ENCODE measurements at places on chromosomes 3 and 15. TPM values are rescaled to one million over a fixed set of nuclear protein-coding genes. Genes with fewer than 3 reads are reported as not detected.

TMEM212 gene
- total RNA-seq, result not detected

IL5RA gene
- not detected for total RNA-seq

GOLGA8G gene
- total RNA-seq, result not detected

GXYLT2 gene
- total RNA-seq, result under 0.01 TPM

C3orf80 gene
- not detected for total RNA-seq

RLBP1 gene
- not detected for total RNA-seq

CELSR3 gene
- total RNA-seq, result 0.49 TPM

CTXND1 gene
- not detected for total RNA-seq

Data from bladder microvascular endothelial cell (primary cell).